ENCODE measurements at places on chromosomes 7 and 10.

GRCh38 chr10:6925146-6925545 lies 345.1 kb upstream of the PRKCQ start:
- DNase-seq, result no peak

DNA sequence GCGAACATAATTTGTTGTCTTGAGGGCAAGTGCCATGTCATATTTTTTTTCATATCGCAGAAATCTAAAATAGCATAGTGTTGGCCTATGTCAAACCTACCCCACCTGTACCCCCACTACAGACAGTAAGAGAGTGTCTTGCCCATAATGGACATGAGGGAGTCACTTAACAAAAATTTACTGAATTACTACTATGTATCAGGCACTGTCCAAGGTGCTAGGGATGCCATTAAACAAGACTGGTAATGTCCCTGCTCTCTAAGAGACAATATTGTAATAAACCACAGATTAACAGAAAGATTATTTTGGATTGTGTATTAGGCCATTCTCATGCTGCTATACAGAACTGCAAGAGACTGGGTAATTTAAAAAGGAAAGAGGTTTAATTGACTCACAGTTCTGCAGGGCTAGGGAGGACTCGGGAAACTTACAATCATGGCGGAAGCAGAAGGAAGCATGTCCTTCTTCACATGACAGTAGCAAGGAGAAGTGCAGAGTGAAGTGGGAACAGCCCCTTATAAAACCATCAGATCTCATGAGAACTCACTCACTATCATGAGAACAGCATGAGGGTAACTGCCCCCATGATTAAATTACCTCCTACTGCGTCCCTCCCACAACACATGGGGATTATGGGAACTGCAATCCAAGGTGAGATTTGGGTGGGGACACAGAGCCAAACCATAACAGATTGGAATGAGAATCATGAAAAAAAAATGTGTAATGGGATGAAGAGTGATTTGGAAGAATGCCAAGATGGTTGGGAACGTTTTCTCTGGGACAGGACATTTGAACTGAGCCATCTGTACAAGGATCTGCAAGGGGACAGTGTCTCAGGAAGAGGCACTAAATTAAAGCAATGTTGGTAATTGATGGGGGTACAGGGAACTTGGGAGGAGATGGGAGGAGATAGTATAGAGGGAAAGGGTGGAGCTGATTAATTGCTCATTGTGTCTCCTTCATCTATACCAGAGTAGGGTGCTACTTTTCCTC lies 108.5 kb downstream of the FAM107B start:
- DNase-seq, result no peak

DNA sequence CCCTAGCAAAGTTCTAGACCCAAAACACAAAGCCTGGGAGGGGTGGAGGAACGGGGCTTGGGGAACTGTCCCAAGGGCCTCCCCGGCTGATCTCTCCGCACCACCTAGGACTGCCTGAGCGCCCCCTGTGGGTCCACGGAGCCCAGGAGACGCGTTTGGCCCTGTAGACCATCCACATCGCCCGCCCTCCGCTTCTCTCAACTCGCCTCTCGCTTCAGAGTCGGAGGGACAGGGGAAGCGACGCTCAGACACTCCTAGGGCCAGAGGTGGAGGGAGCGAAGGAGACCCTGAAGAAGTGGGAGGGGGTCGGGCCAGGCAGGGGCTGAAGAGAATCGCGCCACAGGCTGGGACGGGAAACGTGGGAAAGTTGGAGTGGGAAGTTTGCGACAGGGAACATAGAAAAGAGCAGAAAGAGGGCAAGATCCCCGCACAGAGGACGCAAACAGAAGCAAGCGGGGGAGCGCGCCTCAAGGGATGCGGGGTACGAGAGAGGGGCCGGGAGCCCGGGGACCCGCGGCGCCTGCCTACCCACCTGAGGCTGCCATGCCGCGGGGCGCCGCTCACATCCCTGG lies 378 bp downstream of the PIK3AP1 start:
- peak; percentile 90 for DNase-seq

GRCh38 chr7:43077732-43078391 lies 34.6 kb upstream of the HECW1 start:
- no peak for DNase-seq

All from inflammatory macrophage treated with lipopolysaccharide for 4 hours (primary cell).